ENCODE measurements at places on chromosomes 3 and 15. TPM values are rescaled to one million over a fixed set of nuclear protein-coding genes. Genes with fewer than 3 reads are reported as not detected.

DNA sequence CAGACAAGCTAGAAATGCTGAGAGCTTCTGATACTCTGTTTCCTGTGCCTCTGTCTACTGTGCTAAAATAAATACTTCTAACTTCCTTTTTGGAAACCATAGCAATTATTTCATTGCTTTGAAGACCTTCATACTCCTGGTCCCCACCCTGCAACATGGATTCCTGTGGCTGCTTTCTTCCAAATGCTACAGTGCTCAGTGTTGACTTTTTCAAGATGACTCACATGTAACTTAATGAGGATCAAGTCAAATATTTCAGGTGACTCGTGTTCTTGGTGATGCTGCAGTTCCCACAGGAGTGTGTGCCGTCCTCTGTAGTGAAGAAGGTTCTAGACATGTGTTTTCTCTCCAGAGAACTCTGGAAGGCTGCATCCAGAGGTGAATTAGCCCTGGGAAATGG lies 288.6 kb downstream of the CLSTN2 start:
- H3K36me3 ChIP-seq = no peaks in the 10 kb centered on the region
- no peaks in the 10 kb centered on the region for H3K4me1 ChIP-seq

- no peaks in the 10 kb centered on the region for H3K4me1 ChIP-seq
- no peaks in the 10 kb centered on the region for H3K36me3 ChIP-seq
- H3K27me3 ChIP-seq = peaks cover 63% of the 10 kb centered on the region
- no peak within 1 kb of the TSS for H3K27ac ChIP-seq
These were observed at the start of gene TMOD2 for GRCh38 chr15:51750792-51751696. TMOD2 (plus strand) TSS chr15:51751597; CDS start chr15:51766442, 14,845 bp downstream.

GRCh38 chr3:7874116-7874515 lies 627.5 kb upstream of the LMCD1 start:
- no peak overlapping the region for H3K27ac ChIP-seq
- DNase-seq = no peak
- H3K4me3 ChIP-seq = no peak overlapping the region
- H3K4me1 ChIP-seq = no peaks in the 10 kb centered on the region
- no peaks in the 10 kb centered on the region for H3K27me3 ChIP-seq
- no peaks in the 10 kb centered on the region for H3K36me3 ChIP-seq

GRCh38 chr3:113546414-113546893 lies 14.1 kb downstream of the SIDT1 start:
- H3K27me3 ChIP-seq = no peaks in the 10 kb centered on the region
- no peaks in the 10 kb centered on the region for H3K36me3 ChIP-seq
- H3K4me1 ChIP-seq = no peaks in the 10 kb centered on the region
- no peak overlapping the region for H3K4me3 ChIP-seq
- H3K27ac ChIP-seq = no peak overlapping the region

DNA sequence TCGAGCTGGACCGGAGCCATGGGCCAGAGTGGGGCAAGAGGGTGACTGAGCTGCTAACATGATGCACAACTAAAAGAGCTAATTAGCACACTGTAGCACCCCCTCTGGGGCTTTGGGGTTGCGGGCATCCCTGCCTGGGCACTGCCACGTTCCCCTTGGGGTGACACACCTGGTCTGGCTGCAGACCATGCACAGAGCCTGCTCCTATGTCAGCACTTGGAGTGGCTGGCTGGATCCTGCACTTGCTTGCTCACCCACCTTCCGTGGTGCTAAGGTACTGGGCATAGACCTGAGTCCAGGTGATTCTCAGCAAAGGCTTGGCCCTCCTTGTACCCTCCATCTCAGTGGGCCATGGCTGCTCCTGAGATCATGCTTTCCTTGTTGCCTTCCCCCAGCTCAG lies 12.8 kb upstream of the SPTBN5 start:
- H3K4me3 ChIP-seq = no peak overlapping the region
- DNase-seq = no peak
- peaks cover 4% of the 10 kb centered on the region for H3K36me3 ChIP-seq
- H3K4me1 ChIP-seq = no peaks in the 10 kb centered on the region
- H3K27ac ChIP-seq = no peak overlapping the region

DNA sequence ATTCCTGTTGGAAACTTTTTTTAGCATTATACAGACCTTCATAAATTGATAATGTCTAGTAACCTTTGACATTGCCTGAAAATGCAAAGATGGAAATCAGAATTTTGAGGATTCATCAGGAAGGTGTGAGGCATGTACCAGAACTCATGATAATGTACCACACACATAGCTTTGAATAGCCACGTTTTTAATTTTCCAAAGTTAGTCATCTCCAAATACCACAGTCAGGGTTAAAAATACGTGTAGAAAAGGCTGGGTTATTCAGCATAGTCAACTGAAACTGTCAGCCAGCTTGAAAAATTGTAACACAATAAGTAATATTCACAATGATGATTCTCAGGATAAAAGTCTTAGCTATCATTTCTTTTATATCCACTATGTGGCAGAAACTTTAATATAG lies 102.0 kb upstream of the THRB start:
- H3K4me1 ChIP-seq = peaks cover 11% of the 10 kb centered on the region
- no peaks in the 10 kb centered on the region for H3K27me3 ChIP-seq
- no peak for DNase-seq
- H3K27ac ChIP-seq = no peak overlapping the region
- no peaks in the 10 kb centered on the region for H3K36me3 ChIP-seq
- no peak overlapping the region for H3K4me3 ChIP-seq

DNA sequence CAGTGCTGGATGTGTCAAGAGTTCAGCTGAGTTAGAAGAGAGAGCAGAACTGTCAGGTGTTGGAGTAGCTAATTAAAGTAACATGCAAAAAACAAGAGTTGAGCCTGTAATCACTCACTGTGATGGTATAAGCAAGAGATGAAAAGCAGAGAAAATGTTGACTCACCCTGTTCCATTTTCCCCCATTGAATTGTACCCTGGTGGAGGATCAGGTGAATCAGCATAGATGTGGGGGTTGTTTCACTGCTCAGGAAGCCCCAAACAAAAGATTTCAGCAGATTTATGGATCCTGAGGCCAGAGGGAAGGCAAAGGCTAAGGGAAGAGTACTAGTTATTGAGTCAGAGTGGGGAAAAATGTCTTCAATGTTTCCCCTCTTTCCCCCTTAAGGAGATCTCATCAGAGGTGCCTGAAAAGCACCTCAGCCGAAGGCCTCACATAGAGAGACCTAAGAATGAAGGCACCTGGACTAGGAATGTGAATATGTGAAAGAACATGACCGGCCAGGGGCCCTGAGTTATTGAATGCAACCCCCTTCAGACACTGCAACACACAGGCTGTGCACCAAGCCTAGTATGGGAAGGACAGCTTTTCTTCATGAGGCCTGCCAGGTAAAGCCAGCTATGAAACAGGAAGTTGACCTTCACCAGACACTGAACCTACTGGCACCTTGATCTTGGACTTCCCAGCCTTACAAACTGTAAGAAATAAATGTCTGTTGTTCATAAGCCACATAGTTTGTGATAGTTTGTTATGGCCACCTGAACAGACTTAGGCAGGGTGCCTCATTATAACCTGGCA lies 90.1 kb downstream of the TMCO5A start:
- no peak overlapping the region for H3K4me3 ChIP-seq
- H3K4me1 ChIP-seq = no peaks in the 10 kb centered on the region
- H3K27me3 ChIP-seq = no peaks in the 10 kb centered on the region

- DNase-seq = no peak
- no peaks in the 10 kb centered on the region for H3K4me1 ChIP-seq
- H3K4me3 ChIP-seq = no peak overlapping the region
- no peaks in the 10 kb centered on the region for H3K27me3 ChIP-seq
- H3K36me3 ChIP-seq = no peaks in the 10 kb centered on the region
These were observed 27.2 kb upstream of the DAZL start for GRCh38 chr3:16632395-16632794.

DNA sequence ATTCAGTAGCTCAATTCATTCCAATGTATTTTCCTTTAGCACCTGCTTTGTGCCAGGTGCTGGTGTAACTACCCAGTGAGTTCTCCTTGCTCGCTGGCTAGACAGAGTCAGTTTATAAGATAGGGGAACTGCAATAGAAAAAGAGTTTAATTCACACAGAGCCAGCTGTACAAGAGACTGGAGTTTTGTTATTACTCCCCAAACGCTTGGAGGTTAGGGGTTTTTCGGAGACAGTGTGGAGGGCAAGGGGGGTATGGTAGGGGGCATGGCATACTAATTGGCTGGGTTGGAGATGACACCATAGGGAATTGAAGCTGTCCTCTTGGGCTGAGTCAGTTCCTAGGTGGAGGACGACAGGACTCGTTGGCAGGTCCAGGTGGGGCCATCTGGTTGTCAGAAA lies 5.4 kb upstream of the CFAP91 start:
- H3K27me3 ChIP-seq = no peaks in the 10 kb centered on the region
- H3K27ac ChIP-seq = no peak overlapping the region
- no peaks in the 10 kb centered on the region for H3K4me1 ChIP-seq
- H3K36me3 ChIP-seq = no peaks in the 10 kb centered on the region
- DNase-seq = no peak
- H3K4me3 ChIP-seq = no peak overlapping the region

- no peaks in the 10 kb centered on the region for H3K4me1 ChIP-seq
- H3K27ac ChIP-seq = no peak overlapping the region
- DNase-seq = no peak
- H3K27me3 ChIP-seq = no peaks in the 10 kb centered on the region
- H3K4me3 ChIP-seq = no peak overlapping the region
- H3K36me3 ChIP-seq = peaks cover 57% of the 10 kb centered on the region
These were observed 28.9 kb upstream of the OCA2 start for GRCh38 chr15:28128031-28128430.

The XPC gene
- 24.1 TPM for total RNA-seq

The HGD gene
- 265 TPM for total RNA-seq

The PLAAT1 gene
- total RNA-seq = not detected

The GPR171 gene
- not detected for total RNA-seq

All from HepG2 (cell line).